ENCODE measurements at places on chromosomes 11 and 22.

DNA sequence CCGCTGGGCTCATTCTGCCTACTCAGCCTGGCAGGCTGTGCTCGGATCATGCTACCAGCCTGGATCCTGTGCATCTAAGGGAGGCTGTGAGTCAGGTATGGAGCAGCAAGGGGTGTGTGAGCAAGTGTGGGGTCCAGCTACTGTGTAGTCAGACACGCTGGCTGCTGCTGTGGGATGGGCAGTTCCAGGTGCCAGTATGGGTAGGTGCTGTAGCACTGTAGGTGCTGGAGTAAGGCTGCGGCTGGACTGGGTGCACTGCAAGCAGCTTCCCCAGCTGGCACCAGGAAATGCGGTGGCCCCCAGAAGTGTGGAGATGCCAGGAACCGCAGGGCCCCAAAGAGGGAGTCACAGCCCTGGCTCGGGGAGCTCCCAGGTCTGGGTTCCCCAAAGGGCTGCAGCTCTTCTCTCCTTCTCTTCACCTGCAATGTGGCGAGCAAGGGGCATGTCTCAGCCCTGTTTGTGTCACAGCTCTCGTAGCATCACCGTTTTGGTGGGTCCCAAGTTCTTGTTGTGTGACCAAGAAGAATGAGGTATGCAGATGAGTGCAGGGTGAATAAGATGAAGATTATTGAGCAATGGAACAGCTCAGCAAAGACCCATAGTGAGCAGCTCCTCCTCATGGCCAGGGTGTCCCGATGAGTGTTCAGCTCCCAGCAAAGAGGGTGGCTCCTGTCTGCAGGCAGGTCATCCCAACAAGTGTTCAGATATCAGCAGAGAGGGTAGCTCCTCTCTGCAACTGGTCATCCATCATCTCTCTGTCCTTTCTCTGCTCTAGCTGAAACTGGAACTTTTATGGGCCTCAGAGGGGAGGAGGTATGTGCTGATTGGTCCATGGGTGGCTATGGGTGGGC lies 462.9 kb downstream of the TBC1D22A start:
- DNase-seq: no peak

- DNase-seq: no peak
These were observed 5.3 kb downstream of the TYR start for GRCh38 chr11:89182773-89183518.

DNA sequence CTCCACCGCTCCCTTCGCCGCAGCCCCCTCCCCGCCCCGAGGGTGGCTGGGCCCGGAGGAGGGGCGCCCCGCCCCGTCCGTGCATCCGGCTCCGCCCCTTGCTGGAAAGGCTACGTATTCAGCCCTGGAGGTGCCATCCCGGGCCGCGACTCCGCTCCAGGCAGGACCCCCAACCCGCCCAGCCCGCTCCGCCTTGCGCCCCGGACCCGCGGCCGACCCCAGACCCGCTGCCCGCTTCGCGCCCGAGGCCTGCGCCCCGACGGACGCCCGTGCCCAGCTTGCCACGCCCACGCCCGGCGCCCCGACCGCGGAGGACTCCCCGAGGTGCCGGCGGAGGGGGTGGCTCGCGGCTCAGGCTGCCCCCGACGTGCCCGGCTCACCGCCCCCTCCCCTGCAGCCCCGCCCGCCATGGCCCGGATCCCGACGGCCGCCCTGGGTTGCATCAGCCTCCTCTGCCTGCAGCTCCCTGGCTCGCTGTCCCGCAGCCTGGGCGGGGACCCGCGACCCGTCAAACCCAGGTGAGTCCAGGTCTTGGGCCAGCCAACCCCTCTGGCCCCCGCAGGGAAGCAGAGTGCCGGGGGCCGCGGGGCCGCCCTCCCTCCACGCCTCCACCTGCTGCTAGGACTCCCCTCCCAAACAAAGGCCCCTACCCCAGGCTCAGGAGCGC lies at the start of gene ADM2:
Gene ADM2 (plus strand): TSS at position 104 of the 667 bp plus-strand sequence. CDS start 305 bp downstream, at position 409.
- DNase-seq: no peak

GRCh38 chr22:40334899-40335298 lies 11.4 kb upstream of the ADSL start:
- no peak for DNase-seq

DNA sequence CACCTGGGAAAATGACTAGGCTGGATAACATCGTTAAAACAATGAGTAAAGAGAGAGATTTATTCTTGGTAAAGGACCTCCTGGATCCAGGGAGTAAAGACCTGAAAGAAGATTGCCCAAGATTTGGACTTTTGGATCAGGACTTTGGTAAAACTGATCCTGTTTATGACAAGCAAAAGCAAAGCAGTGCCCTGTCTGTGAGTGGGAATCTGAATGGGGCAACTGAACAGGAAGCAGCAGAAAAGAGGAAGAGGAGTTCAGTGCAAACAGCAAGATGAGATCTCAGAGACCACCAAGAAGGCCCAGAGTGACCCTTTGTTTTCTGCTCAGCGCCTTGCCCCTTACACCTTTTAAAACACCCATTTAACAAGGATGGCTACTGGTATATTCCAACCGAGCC lies 122.0 kb downstream of the VPREB1 start:
- no peak for DNase-seq

GRCh38 chr22:42270176-42270509 lies 310 bp downstream of the TCF20 start:
- DNase-seq: no peak

DNA sequence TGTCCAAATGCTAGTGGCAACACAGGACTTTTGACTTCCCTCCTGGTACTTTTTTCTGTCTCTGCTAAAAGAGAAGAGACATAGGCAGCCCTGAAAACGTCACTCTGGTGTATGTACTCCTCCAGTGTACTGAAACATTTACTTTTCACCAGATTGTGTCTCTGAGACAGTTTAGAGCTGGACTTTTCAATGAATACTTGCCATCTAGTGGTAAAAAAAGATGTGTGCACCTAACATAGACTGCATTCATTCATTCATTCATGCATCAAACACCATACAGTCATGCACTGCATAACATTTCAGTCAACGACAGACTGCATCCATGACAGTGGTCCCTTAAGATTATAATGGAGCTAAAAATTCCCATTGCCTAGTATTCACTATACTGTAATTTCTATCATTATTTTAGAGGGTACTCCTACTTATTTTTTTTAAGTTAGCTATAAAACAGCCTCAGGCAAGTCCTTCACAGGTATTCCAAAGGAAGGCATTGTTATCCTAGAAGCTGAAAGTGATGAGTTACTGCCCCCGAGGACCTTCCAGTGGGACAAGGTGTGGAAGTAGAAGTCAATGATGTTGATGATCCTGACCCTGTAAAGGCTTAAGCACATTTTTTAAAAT lies 186.2 kb downstream of the SPON1 start:
- peak; percentile 13 for DNase-seq

DNA sequence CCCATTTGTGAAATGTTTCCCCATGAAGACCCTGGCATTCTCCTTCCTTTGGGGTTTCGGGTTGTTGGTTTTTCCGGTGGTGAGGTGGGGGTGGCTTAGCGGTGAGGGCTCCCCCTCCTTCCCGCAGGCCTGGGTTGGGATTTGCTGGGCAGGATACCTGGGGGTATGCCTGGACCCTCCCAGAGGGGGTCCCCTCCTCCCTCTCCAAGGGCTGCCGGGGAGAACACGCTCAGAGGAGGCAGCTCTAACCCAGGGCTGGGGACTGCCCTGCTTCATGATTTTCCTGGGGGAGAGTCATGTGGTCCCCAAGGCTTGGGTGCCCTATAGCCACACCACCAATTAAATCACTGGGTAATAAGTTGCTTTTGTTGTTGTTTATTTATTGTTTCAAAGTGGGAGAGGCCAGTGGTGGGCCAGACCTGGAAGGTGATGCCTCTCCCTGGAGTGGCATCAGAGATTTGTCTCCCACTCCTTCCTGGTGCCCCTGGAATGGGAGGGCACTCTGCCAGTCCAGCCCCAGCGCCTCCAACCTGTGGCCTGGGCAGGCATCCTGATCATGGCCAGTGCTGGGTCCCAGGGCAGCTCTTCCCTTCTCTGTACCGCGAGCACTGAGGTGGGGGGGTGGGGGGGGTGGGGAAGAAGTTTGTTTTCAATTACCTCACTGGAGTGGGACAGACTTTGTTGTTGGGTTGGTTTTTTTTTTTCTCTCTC lies 1.3 kb upstream of the CLCF1 start:
- no peak for DNase-seq

GRCh38 chr22:46827781-46828180 lies 65.3 kb downstream of the TBC1D22A start:
- no peak for DNase-seq

GRCh38 chr11:82692981-82693380 lies 40.7 kb downstream of the FAM181B start:
- DNase-seq: no peak

GRCh38 chr11:103848686-103849085 lies 187.8 kb upstream of the DDI1 start:
- no peak for DNase-seq

Measured in left renal cortex interstitium (tissue), 4 donors.